ENCODE measurements at places on chromosomes 4 and X.

- no peak for DNase-seq
Observed at GRCh38 chrX:135737366-135738071, 24.1 kb downstream of the CT45A1 start.

GRCh38 chrX:148380650-148381561, 119.5 kb upstream of the AFF2 start:
- DNase-seq, result no peak

DNA sequence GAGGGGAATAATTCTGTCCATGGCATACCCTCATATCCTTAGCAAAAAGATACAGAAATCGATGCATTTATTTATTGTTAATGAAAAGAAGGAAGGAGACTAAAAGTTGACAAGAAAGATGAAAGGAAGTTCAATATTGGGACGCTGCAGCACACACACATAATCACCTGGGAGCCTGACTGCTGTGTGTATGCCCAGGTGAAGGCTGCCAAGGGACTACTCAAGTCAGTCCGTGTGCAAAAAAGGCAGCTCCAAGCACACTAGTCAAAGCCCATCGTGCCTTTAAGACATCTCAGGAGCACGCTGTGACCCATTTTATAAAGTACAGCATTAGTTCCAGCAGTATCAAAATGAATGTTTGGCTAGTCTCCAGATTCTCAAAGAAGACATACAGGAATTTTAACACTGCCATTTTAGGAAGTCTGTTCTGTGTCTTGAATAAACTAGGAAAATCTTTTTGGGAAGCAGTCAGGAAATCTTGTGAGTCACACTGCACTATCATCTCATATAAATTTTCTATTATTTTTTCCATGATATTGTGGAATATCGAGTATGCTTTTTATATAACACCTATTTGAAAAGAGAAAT, 363.9 kb downstream of the GASK1B start:
- no peak for DNase-seq

DNA sequence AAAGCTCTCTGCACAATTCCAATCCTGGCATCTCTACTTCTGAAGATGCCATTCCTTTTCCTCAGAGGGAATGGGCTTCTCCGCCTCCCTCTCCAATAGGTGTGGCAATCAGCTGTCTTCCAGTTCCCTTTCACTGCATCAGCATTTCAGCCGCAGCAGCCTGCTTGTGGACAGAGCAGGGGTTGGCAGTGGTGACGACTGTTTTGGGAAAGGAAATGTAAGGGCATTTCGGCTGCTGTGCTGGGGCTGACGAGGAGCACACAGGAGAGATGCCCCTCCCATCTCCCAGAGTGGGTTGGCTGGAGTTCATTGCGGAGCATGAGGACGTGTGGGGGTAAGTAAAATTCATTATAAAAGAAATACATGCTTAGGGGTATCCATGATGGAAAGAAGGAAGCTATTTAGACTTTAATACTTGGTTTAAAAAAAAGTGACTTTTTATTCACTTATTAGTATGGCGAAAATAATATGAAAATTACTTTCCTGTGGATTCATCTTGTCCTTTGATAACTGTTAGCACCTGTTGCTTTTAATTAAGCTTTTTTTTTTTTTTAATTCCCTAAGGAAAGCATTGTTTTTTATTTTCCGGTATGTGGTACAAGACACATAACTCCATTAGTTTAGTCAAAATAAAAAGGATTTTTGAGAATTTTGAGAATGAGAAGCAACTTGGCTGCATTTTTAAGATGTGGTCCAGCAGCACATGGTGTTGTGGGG, at the start of gene LIMCH1:
Gene LIMCH1, plus strand, starts transcription at position 141 of the 717 bp plus-strand sequence. CDS start 67,839 bp downstream, outside the sequence.
- DNase-seq, result no peak

DNA sequence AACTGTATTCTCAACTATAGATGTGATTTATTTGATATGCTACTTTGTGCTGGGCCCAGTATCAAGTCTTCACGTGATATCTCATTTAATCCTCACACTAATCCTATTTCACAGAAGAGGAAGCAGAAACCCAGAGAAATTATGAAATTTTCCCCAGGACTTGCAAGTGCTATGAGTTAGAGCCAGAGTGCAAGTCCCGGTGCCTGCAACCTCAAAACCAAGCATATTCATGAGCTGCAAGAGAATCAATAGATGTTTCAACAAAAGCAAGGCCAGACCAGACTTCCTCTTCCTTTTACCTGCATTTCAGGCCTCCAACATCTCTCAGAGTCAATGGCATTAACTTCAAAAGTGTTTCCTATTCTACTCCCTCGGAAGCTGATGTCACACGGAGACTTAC, 92.2 kb upstream of the GATB start:
- DNase-seq, result no peak

GRCh38 chr4:76546759-76547742, 112.0 kb downstream of the SHROOM3 start:
- DNase-seq, result no peak

GRCh38 chrX:37509349-37509748, 62.1 kb upstream of the LANCL3 start:
- DNase-seq, result peak; percentile 6

GRCh38 chr4:47374477-47374876, 89.0 kb downstream of the COMMD8 start:
- DNase-seq, result no peak

GRCh38 chr4:134548052-134548628, 346.6 kb upstream of the PABPC4L start:
- no peak for DNase-seq
